Activated naive CD4-positive, alpha-beta T cell treated with Interleukin-2 at 50 U/mL for 16 hours (primary cell): ENCODE measurements at places on chromosomes 11 and 22.

- DNase-seq = no peak
These were observed 70.2 kb downstream of the ZBTB16 start for GRCh38 chr11:114129699-114130098.

DNA sequence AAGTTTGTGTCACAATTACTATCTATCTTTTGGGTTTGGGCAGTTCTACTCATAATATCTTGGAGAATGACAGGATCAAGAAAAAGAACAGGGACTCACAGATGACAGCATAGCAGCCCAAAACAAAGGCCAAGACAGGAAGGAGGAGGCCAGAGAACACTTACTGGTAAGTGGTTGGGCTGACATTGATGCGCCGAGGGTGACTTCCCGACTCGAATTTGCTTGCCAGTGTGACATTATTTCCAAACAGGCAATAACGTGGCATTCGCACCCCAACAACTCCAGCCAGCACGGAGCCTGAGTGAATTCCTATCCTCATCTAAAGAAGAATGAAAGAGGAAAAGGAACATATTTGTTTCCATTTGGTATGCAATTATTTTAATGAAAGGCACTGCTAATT is 309.9 kb downstream of the GUCY1A2 start:
- DNase-seq = no peak

DNA sequence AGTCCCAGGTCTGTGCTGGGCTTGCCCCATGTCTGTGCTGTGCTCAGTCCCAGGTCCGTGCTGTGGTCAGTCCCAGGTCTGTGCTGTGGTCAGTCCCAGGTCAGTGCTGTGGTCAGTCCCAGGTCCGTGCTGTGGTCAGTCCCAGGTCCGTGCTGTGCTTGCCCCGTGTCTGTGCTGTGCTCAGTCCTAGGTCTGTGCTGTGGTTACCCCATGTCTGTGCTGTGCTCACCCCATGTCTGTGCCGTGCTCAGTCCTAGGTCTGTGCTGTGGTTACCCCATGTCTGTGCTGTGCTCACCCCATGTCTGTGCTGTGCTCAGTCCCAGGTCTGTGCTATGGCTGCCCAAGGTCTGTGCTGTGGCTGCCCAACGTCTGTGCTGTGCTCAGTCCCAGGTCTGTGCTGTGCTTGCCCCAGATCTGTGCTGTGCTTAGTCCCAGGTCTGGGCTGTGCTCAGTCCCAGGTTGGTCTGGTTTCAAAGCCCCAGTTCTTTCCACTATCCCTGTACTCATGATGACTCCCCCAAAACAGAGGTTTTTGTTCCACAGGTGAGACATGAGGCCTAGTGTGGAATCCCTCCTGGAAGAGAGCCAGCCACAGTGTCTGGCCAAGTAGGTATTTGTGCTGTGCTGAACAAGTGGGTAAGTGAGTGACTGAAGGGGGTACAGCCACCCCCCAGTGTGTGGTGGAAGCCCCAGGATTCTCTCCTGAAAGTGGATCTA is 34.8 kb downstream of the IRAG1 start:
- DNase-seq = no peak

DNA sequence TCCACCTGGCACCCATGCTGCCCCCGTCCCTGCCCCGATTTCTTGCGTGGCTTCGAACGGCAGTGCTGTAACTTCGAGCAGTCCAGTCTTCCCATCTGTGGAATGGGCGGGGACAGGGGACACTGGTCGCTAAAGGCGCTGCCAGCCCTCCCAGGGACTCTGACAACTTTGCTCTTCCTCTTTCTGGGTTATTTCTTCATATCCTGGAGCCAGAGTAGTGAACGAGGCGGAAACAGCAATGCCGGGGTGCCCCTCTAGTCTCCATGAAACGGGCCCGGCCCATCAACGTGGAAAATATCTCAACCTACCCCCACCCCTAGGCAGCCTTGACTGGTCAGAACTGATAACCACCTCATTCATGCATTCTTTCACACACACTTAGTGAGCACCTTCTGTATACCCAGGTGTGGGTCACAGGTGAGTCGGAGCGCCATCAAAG is 42.8 kb downstream of the TRIOBP start:
- DNase-seq = no peak

- DNase-seq = peak; percentile 76
These were observed 55.8 kb upstream of the RRAS2 start for GRCh38 chr11:14414470-14415461.

DNA sequence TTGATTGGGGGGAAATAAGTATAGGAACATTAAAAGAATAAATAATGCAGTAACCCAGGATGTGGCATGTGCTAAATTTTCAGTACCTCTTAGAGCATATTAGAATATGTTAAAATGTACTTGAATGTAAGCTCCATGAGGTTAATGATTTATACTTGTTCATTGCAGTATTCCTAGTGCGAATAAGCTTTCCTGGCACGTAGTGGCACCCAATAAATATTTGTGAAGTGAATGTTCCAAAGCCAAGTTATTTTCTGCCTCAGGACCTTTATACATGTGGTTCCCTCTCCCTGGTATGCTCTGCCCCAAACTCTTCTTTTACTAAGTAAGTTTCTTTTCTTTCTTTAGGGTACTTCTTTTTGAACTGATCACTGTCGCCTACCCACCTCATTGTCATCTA is 118.8 kb downstream of the DBX1 start:
- no peak for DNase-seq

- no peak for DNase-seq
These were observed 652.8 kb downstream of the KCNA4 start for GRCh38 chr11:29364006-29364405.

- no peak for DNase-seq
These were observed 57.2 kb upstream of the FAM181B start for GRCh38 chr11:82790723-82791484.

GRCh38 chr11:129386795-129387397 is 11.2 kb downstream of the BARX2 start:
- no peak for DNase-seq

DNA sequence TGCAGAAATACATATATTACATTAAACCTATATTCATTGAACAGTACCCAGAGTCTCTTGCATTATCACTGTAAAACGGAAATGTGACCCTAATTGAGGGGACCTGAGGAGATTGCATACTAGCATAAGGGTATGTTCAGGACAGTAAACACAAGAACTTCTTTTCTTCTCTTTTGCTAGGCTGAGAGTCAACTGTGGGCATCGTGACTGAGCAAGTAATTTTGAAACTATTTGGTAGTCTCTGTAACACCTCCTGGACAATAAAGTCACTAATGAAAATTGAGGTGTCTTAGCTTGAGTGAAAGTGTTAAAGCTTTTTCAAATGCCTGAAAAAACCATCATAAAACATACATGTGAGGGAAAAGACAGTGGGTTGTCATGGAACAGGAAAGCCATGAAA is 90.9 kb downstream of the PDHX start:
- no peak for DNase-seq

DNA sequence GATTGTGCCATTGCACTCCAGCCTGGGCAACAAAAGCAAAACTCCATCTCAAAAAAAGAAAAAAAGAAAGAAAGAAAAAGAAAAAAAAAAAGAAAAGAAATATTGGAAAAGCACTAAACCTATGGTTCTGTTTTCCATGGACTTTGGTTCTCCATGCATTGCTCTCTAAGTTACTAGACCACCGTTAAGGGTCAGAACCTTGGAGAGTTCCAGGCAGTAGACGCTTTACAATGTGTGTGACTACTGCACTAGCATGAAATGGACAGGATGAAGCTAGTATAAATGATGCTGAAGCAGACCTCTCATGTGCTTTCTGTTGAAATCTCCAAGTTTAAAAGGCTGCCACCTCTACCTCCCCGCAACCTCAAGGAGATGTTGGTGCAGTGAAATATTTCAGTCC is 63.5 kb downstream of the SIK2 start:
- DNase-seq = no peak

DNA sequence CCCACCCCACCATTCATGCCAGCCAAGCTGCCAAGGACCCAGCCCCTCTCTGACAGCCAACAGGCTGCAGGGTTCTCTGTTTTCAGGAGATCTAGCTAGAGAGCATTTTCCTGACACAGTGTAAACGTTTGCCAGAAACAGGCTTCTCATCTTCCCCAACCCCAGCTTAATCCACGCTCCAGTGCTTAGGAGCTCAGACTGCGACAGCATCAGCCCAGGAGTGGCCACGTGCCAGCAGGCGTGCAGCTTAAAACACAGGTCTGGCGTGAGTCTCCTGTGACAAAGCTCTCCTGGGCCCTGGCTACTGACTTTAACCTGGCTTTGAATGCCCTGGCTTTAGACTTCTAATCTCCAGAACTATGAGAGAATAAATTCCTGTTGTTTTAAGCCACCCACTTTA is 66.6 kb downstream of the GALNT18 start:
- no peak for DNase-seq

- peak; percentile 50 for DNase-seq
These were observed 55.6 kb downstream of the P4HA3 start for GRCh38 chr11:74255741-74256375.

- no peak for DNase-seq
These were observed 590.0 kb downstream of the BRD1 start for GRCh38 chr22:49237703-49238102.

GRCh38 chr11:125165111-125165842 is 726 bp downstream of the PKNOX2 start:
- peak; percentile 9 for DNase-seq
